SW480 (cell line): ENCODE measurements at places on chromosomes 13 and 19.

- no peak for DNase-seq
Observed at GRCh38 chr13:108924134-108924533, 294.7 kb downstream of the MYO16 start.

DNA sequence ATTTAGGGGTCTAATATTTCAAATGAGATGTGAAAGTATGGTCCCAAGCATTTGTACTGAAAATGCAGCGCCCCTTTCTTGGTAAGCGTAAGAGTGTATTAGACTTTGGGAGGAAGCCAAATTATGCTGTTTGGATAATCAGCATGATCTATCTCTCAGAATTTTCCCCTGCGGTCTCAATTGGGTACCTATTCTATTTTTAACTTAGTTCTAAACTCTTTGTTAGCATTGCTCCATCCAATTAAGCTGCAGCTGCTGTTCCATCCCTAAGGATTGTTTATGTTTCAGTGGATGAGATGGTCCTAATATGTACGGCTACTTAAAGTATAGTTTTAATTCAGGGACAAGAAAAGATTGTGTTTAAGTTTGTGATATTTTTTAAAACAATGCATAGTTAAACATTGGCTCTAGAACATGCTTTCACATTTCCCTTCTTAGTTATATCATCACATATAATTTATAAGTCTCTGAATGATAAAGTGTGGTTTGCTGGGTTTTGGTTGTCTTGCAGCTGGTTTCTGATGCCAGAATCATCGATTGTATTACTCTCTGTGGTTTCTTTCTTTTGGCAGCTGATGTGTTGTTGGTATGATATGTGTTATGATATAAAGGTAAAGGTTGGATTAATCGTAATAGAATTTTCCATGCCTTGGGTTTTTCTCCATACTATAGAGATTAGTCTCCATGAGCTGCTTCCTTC, 15.0 kb downstream of the POLR1D start:
- DNase-seq, result no peak

DNA sequence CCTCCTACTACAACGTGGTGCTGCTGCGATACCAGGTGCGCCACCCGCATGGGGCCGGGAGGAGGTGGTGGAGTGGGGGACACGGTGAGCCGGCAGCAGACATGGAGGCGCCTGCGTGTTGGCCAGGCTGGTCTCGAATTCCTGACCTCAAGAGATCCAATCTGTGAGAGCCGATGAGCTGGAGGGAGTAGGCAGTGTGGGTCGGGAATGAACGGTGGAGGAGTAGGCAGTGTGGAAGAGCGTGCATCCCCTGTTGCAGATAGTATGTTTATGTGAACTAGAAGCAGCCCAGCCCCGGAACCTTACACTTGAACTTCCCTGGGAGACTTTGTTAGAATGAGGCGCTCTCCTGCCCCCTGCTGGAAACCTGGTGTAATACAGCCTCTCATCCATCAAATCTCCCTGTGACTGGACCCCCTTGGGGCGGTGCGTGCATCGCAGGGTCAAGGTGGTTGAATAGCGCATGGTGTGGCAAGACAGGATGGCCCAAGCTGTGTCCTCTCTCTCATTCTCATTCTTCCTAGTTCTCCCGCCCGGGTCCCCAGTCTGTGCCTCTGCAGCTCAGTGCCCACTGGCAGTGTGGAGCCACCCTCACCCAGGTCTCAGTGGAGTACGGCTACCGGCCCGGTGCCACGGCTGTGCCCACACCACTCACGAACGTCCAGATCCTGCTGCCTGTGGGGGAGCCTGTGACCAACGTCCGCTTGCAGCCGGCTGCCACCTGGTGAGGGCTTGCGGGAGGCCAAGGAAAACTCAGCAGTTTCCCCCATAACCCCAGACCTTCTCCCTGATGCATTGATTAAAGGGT, 10.5 kb upstream of the B3GNT3 start:
- DNase-seq, result peak; percentile 65

DNA sequence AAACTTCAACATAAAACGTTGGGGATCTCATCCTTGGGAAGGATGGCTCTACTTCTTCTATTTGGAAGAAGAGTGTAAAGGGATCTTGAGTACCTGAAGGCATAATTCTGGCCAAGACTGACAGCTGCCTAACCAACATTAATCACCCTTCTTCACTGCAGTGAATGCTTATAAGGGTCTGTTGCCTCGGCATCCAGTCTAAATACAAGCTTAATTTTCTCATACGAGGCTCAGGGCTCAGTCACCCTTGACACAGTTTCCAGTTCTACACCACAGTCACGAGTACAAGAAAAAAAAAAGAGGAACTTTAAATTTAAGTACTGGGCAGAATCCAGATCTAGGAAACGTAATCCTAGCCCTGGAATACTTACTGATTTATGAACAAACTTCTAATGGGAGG, 9.0 kb downstream of the FPR3 start:
- DNase-seq, result no peak

DNA sequence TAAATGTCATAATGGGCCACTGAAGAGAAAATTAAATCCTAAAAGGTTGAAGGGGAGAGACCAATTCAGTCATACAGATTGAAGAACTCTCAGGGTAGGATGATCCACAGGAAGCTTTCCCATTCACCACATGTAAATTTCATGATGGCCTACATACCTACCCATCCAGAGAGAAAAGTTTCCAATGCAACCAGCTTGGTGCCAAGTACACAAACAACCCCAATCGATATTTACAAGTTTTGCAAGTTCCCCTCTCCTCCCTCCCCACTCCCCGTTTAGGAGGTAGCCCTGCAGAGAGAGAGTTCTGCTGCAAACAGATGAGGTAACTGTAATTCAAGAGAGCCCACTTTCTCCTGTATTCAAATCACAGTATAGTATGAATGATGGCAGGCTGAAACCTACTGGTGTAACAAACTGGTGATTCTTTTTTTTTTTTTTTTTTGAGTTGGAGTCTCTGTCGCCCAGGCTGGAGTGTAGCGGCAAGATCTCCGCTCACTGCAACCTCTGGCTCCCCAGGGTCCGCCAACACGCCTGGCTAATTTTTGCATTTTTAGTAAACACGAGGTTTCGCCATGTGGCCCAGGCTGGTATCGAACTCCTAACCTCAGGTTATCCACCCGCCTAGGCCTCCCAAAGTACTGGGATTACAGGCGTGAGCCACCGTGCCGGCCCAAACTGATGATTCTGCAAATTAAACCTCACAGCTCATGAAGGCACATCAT, 14.4 kb downstream of the FOXO1 start:
- DNase-seq, result no peak

DNA sequence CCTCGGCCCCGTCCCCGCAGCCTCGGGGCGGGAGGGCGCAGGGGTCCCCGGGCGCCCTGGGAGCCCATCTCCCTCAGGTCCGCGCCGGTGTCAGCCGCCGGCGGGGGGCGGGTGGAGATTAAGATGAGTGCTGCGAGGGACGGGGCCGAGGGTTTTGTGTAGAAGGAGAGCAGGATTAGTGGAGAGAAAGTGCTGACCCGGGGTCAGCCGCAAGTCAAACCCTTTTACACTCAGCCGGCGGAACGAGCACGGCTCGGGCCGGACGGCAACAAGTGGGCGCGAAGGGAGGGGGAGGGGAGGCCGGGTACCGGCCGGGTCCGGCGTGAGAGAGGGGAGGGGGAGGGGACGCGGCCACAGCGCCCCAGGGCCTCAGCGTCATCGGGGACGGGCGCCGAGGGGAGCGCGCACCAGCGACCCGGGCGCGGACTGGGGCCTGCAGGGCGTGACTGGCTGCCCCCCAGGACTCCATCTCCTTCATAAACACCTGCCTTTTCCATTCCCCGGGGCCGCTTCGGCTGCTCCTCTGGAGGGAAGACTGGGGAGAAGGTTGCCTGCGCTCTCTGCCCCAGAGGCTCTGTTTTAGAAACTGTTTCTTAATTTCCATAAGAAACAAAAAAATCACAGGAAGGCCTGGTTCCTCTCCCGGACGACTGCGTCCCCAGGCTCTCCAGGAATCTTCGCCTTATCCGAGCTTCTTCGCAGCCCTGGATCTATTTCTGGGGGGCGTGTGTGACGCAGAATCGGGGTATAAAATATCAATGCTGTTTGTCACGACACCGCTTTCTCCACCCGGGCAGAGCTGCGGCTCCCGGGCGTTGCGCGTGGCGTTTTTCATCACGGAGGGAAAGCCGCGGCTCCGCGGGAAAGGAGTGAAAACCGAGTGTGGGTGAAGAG, 6.5 kb downstream of the SOX1 start:
- DNase-seq, result no peak

- DNase-seq, result no peak
Observed at GRCh38 chr13:72071713-72072112, 204.7 kb upstream of the DACH1 start.

- no peak for DNase-seq
Observed at GRCh38 chr13:19117913-19118739, 63.5 kb downstream of the TUBA3C start.

GRCh38 chr13:40172149-40172591, 494.3 kb downstream of the FOXO1 start:
- DNase-seq, result no peak

DNA sequence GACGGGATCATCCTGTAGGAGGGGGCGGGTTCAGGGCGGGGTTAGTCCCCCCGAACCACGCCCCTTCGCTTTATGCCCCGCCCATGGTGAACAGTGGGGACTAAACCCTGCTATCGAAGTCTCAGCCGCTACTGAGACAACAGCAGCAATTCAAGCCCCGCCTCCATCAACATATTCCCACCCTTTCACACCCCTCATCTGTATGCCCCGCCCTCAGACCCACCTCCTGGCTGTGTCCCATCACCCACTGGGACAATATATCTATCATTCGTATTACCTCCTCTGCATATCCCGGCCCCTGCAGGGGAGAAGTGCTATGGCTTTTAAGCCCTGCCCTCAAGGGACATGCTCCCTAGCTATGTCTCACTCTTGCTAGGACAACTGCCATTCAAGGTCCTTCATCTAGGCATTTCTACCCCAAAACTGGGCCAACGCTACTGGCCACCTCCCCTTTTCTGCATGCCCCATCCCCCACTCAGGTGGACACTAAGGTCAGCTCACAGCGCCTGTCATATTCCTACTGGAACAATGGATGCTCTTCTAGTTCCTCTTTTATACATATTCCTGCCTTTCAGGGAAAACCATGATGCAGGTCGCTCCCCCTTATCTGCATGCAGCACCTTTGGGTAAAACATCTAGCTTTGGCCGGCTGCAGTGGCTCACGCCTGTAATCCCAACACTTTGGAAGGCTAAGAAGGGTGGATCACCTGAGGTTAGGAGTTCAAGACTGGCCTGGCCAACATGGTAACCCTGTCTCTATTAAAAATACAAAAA, 11.9 kb downstream of the LRFN1 start:
- peak; percentile 40 for DNase-seq

DNA sequence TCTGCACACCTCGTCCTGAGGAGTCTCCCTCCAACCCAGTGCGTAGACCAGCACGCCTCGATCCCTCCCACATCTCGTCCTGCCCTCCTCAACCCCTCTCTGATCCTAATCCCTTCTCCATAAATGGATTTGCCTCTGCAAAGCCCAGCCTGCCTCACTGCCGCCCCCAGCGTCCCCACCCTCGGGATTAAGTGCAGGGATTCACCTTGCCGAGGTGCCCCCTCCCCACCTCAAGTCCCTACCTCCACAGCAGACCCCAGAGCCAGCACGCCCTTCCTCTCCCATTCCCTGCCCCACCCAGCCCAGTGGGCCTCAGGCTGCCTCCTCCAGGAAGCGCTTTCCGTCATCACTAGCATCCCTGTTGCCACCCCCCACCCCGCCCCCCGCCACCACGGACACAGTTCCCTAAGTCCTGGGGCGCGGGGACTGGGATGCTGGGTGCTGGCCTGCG, 4.0 kb downstream of the KLF16 start:
- DNase-seq, result no peak

DNA sequence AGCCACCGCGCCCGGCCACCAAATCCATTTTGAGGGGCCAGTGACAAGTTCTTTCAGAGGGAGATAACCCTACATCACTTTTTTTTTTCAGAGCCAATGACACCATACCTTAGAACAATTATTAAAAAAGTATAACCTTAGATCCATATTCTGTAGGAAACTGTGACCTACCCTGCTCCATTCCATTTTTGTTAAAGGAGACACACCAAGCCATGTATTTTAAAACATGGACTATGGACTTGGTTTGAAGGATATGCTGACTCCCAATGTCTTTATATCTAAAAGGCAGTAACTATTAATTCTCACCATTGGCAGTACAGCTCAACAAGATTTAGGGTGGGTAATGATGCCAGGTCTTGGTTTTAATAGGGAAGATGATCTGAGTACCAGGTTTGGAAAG, 1.1 kb downstream of the GSK3A start:
- no peak for DNase-seq
